Regular cardiac myocyte (primary cell): ENCODE measurements at places on chromosomes 7 and 10. TPM values are rescaled to one million over a fixed set of nuclear protein-coding genes. Genes with fewer than 3 reads are reported as not detected.

GDF2 gene
- under 0.01 TPM in 1 of 2 replicates, not detected in the other for total RNA-seq

ZNF736 gene
- total RNA-seq = 10.7 and 13.0 TPM in 2 replicates

ABCB8 gene
- 26.5 and 37.4 TPM in 2 replicates for total RNA-seq

TRIM50 gene
- not detected in 2 replicates for total RNA-seq

NKX1-2 gene
- not detected in 2 replicates for total RNA-seq

AHR gene
- 136 and 165 TPM in 2 replicates for total RNA-seq

EPHB6 gene
- total RNA-seq = 1.1 and 11.5 TPM in 2 replicates

PGAM2 gene
- total RNA-seq = 0.56 TPM in 1 of 2 replicates, not detected in the other

BMPER gene
- 39.5 and 43.1 TPM in 2 replicates for total RNA-seq

UTF1 gene
- total RNA-seq = not detected in 2 replicates

TMEM229A gene
- total RNA-seq = not detected in 2 replicates

UCN3 gene
- not detected in 2 replicates for total RNA-seq
